ENCODE measurements at places on chromosomes 11 and 22.

DNA sequence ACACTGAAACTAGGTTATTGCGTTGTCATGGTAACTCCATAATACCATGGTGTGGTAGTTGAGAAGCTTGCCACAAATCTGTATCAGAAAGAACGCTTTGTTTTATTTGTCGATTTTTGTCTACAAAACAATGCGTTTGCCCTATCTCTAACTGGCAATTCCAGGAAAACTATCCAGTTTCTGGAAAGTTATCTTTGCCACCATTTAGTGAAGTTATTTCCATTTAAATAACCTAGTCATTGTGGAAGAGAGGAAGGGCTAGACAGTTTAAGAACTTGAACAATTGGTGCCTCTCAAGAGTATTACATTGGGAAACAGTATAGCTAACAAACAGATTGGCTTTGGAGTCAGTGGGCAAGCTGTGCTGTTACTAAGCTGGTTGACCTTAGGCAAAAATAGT is 7.9 kb downstream of the HSD17B12 start:
- DNase-seq = no peak

- DNase-seq = no peak
Observed at GRCh38 chr11:46299451-46299961, 22.0 kb downstream of the CREB3L1 start.

GRCh38 chr11:124080327-124081001 is 34.8 kb upstream of the VWA5A start:
- no peak for DNase-seq

- DNase-seq = no peak
Observed at GRCh38 chr11:126871792-126872191, 128.8 kb downstream of the KIRREL3 start.

DNA sequence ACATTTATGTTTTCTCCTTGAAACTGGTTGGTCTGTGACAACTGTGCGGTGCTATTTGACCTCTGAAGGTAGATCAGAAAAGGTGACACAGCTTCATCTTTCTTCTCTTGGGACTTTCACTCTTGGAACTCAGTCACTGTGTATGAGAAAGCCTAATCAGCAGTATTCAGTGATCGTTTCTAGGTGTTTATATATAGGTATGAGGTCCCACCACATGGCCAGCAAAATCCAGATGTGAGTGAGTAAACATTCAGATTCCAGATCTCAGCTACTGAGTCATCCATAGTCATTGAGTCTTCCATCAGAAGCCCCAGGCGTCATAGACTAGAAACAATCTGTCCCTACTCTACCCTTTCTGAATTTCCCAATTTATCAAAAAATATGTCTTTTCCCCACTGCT is 117.3 kb upstream of the CTSC start:
- no peak for DNase-seq

DNA sequence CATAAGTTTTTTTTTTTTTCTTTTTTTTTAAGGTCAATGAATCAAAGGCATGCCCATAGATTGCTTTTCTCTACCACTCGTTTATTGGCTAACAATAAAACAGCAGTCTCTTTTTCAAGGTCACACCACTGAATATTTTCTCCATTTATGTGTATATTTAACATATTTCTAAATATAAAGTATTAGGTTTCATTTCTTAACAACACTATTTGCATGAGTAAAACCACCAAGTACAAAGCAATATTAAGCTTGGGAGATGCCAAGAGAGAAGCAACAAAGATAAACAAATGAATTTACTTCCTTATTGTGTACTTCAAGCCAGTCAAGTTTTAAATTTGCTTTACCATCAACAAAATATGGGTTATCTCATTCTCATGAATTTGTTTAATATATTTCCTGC is 708.9 kb upstream of the CCDC179 start:
- no peak for DNase-seq

- DNase-seq = no peak
Observed at GRCh38 chr11:64772303-64773018, 5.9 kb downstream of the SF1 start.

GRCh38 chr11:89159974-89160373 is 17.7 kb upstream of the TYR start:
- no peak for DNase-seq

DNA sequence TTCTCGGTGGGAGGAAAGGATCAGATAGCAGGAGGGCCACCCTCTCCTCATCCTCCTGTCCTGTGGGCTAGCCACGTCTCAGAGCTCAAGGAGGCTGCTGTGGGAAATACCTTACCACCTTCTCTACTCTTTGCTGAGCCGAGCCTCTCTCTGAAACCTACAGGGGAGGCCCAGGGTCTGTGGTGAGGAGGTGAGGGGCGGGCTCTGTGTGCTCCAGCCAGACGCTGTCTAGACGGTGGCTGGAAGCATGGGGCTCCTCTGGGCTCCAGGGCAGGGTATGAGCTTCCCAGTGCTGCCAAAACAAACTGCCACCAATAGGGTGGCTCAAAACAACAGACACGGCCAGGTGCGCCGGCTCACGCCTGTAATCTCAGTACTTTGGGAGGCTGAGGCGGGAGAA is 5.5 kb upstream of the TMPRSS6 start:
- DNase-seq = no peak

DNA sequence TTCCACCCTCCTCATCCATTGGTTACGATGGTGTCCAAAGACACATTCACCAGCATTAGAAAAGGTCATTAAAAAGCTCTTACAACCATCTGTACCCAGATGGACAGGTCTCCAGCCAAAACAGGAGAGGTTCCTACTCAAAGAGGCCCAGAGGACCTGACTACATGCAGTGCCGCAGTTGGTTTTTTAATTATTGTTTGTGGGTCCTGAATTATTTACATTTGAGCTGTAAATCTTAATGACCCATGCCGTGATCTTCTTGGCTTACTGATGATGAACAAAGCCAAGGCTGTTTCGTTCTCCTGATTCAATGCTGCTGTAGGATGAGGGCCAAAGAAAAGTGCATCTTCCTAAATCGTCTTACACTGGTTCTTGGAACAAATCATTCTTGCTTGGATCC is 83.7 kb downstream of the CADM1 start:
- DNase-seq = no peak

GRCh38 chr22:48742556-48743343 is 1084.9 kb downstream of the BRD1 start:
- DNase-seq = no peak

DNA sequence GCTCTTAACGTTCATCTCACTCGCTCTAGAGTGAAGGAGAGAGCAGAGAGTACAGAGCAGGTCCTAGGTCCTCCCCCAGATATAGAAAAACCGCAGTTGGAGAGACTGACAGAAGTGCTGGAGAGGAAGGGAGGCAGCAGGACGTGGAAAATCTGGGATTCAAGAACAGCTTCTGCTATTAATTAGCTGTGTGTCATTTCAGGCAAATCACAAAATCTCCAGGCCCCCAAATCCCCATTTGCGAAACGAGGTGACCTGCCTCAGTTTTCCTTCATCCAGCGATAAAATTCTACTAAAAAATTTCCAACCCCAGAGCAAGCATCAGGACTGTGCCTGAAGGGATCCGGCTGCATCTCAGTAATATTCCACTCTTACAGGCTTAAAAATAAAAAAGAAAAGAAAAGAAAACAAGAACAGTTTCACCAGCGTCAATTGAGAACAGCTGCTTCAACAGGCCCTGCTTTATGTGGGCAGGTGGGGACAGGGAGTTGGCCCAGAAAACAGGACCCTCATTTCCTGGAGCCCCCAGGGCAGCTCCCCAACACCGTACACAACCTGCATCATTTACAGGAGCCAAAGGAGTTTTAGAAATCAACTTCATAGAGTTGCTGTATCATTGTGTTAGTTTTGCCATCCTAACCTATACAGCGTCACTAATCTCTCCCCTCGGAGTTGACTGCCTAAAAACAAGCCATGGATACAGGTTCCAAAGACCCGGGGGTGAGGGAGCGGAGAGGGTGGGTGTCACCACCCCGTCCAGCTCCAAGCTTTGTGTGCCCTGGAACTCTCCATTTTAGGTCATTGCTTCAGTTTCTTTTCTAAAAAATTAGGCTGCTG is 2.3 kb upstream of the MALAT1 start:
- DNase-seq = no peak

GRCh38 chr11:83572581-83573496 is 286.7 kb upstream of the CCDC90B start:
- DNase-seq = no peak

- no peak for DNase-seq
Observed at GRCh38 chr22:40180403-40180802, 2.7 kb downstream of the TNRC6B start.

GRCh38 chr11:20112291-20113148 is 47.8 kb downstream of the DBX1 start:
- DNase-seq = peak; percentile 86

DNA sequence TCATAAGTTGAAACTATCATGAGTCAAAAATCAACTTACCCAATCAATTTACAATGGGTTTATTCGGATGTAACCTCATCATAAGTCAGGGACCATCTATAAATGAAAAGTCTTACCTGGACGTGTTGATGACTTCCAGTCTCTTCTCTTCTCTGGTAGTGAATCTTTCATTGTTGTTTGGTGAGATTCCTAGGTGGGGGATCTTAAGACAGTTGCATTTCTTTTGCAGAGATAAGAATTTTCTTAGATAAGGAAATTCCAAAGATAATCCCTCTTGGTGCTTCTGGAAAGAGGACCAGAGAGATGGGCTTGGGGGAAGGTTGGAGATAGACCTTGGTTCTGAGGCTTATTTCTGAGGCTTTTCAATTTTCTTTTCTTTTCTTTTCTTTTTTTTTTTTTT is 21.3 kb upstream of the BACE1-AS start:
- no peak for DNase-seq

DNA sequence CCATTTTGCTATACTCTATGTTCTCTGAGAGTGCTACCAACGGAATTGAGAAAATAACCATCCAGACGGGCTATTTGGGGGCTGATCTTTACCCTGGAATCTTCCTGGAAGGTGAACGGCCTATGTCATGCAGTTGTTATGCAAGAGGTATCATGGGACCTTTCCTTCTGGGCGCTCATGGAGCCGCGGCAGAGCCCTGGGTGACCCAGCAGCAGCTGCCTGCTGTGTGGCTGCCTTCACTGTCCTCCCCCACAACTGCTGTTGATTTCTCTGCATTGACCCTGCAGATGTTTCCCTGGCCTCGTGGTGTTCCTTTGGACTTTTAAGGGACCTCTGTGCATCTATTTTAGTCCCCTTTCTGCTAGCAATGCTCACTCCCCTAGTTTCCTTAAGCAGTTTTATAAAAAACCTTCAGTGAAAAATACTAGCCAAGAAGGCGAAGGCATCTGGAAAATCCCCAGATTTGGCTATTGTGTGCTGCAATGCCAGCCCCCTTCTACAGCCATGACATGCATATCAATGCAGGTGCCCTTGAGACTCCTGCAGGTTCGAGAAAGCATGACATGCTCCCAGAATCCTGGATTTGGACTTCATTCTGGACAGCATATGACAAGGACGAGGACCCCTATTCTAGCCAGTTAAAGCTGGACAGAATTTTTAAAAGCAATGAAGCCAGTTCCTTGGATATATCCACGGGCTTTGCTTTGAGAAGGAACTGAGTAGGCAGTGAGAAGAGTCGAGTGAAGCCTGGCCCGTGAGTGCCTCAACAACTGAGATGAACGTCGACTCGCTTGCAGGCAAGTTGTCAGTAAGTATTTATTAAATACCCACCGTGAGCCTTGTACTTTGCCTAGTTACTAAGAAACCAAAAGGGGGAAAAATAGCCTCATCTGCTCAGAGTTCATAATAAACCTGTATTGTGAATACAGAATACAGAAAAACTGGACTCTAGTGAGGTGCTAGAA is at the start of gene SLC25A18:
Gene SLC25A18 (plus strand): TSS at position 593 of the 965 bp plus-strand sequence. CDS start 16,447 bp downstream, outside the sequence.
- DNase-seq = no peak

- no peak for DNase-seq
Observed at GRCh38 chr22:24424001-24424900, 3.1 kb upstream of the ADORA2A start.

DNA sequence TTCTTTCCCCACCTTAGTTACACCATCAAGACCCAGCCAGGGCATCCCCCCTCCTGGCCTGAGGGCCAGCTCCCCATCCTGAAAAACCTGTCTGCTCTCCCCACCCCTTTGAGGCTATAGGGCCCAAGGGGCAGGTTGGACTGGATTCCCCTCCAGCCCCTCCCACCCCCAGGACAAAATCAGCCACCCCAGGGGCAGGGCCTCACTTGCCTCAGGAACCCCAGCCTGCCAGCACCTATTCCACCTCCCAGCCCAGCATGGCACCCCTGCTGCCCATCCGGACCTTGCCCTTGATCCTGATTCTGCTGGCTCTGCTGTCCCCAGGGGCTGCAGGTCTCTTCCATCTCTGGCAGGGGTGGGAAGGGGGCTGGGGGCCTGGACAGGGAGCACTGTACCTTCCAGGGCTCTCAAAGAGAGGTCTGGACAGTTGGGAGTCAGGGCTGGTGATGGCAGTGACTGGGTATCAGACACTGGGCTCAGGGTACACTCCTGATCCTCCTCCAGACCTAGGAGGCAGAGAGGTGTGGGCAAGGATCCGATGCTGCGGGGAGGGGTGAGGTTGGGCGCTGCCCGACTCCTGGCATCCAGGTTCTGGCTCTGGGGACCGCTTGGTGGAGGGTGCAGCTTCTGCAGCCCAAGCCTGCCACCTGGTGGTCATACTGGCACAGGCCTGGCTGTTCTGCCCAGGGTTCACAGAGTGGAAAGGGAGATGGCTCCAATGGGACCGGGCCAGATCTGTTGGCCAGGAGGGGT is at the start of gene UPK2:
Gene UPK2 (plus strand): TSS at position 205 of the 753 bp plus-strand sequence. CDS start 53 bp downstream, at position 258.
- peak; percentile 53 for DNase-seq

DNA sequence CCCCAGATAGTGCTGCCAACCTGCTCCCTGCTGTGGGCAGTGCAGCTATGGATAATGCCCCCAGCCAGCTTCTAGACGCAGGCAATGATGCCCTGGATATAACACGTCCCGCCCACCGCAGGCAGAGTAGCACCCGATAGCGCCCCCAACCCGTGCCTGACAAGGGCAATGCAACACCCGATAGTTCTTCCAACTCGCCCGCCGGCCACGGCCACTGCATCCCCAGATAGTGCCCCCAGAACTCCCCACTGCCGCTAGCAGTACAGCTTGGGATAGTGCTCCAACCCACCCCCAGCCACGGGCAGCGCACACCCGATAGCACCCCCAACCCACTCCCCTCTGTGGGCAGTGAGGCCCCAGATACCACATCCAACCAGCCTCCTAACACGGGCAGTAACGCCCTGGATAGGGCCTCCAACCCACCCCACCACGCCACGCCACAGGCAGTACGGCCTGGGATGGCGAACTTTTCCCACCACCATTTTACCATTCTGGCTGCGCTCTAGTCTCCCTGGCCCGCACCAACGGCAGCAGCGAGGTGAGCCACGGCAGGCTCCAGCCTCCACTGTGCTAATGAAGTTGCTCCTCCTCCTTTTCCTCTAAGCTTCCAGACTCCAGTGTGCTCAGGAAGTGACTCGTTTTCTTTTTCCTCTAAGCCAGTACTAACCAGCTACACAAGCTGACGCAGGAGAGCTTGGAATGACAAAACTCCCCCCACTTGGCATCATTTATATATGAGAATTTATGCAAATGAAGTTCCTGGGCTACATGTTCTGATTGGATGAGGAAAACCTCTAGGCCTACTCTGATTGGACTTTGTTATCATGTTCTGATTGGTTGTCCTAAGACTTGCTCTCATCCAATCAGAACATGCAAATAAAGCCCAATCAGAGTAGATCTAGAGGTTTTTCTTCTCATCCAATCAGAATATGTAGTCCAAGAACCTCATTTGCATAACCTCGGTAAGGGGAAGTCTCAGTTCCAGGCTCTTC is 3.0 kb upstream of the RFPL3 start:
- peak; percentile 27 for DNase-seq

- no peak for DNase-seq
Observed at GRCh38 chr11:86374069-86374468, 618 bp upstream of the CCDC81 start.
